Activated T-helper 9 cell treated with anti-CD3 and anti-CD28 coated beads, Interleukin-2, amount 50 U/mL, for 16 hours (primary cell): ENCODE measurements at places on chromosomes 4 and X.

GRCh38 chr4:1451106-1451751 is 45.0 kb upstream of the NKX1-1 start:
- DNase-seq, result no peak

- DNase-seq, result no peak
These were observed 128.2 kb upstream of the OTUD4 start for GRCh38 chr4:145308598-145308997.

GRCh38 chrX:129000018-129000417 is 523.3 kb downstream of the SMARCA1 start:
- DNase-seq, result no peak

DNA sequence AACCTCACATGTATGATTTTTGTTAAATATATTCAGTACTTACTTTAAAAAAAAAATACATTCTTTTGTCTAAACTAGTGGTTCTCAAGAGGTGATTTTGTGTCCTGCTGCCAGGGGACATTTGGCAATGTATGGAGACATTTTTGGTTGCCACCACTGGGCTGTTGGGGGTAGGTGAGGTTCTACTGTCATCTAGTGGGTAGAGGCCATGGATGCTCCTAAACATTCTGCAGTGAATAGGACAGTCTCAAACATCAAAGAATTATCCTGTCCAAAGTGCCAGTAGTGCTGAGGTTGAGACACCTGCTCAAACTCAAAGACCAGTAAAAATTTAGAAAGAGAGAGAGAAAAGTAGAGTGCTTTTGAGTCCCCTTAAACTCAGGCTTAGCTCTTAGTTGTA is 32.9 kb upstream of the PGM2 start:
- no peak for DNase-seq

DNA sequence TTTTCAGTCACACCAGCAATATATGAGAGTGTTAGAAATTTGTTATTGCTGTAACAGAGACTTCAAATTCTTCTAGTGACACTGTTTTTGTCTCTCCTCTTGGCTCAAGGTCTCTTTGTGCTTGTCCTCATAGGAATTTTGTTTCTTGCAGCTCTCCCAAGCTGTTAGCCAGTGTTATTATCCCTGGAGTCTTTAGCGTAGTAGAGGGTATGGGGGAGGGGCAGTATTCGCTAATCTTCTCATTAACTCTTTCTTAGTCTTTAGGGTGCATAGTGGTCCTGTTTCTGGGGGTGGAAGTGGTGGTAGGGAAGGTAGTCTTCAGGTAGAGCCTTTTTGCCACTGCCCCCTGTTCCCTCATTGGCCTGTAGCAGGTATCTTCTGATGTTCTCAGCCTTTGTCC is 79.4 kb downstream of the JADE3 start:
- DNase-seq, result no peak

- DNase-seq, result no peak
These were observed 1.9 kb upstream of the FGG start for GRCh38 chr4:154614306-154614705.

GRCh38 chr4:176443646-176444409 is 124.1 kb downstream of the SPCS3 start:
- no peak for DNase-seq

DNA sequence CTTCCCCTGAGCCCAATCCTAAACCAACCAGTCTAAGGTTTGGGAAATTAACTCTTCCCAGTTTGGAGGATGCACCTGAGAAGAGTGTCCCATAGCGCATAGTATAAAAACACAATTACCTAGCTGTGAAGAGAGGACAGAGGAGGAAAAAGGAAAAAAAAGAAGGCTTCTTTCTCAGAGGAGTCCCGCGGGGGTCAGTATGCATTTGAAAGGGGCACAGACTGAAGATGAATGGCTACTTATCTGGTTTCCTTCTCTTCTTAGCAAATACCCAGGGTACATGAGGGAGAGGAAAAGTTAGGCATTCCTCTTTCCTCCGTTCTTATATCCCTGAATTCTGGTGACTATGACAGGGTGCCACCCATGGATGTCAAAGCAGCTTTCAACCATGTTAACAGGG is 96.9 kb downstream of the TMEM47 start:
- DNase-seq, result no peak

DNA sequence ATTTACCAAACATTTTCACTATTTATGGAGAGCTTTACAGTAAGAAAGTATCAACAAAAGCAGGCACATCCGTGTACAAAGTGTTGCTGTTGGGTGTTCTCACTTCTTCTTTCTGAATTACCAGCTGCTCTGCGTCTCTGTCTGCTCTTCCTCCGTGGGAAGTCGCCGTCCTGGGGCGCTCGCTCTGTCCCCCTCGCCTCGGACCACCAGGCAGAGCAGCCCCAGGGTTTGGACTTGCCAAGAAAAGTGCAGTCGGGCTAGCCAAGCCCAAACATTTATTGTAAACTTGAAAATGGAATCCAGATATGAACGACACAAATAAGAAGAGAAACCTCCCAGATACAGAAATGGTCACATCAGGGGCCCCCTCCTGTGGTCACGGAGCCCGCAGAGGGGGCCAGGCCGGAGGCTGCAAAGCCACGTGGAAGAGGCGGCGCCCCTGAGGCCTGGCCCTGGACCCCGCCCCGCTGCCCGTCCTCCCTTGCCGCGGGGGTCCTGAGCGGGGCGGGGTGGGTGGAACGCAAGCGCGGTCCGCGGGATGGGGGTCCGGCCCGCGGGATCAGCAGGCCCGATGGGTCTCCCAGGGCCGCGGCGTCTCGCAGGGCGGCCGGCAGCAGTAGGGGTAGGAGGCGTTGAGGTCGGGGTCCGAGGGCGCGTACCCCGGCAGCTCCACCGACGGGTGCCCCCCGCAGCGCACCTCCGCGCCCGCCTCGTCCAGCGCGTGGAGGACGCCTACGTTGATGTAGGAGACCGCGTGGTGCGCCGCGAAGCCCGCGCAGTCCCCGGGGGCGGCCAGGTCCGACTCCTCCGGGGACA is 1.5 kb downstream of the TMEM271 start:
- no peak for DNase-seq

- DNase-seq, result no peak
These were observed 96.4 kb upstream of the SMIM10 start for GRCh38 chrX:134894373-134894895.

DNA sequence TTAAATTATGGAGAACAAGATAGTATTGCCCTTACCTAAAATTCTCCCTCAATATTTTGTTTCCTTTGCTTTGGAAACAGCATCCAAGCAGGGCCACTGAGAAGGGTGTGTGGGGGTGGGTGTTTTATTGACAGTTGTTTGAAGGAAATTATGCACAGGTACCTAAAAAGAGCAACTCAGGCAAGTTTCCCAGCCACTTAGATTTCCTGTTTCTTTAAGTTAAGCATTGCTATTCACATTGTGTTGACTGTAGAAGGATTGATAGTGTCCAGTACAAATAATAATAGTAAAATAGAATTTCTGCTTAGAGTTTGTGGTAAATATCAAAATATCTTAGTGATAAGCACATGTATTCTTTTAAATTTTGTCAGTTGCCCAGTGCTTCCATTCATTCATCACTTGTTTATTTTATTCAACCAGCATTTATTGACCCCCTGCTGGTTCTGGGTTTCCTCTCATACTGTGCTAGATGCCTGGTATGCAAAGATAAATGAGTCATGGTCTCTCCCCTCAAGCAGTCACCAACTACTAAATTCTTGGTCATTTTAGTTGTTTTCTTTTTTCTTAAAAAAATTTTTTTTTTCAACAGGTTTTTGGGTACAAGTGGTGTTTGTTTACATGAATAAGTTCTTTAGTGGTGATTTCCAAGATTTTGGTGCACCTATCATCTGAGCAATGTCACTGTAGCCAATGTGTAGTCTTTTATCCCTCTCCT is 50.0 kb downstream of the GALNT7 start:
- no peak for DNase-seq

- no peak for DNase-seq
These were observed 787 bp upstream of the TMSB15A start for GRCh38 chrX:102517326-102517725.

- DNase-seq, result no peak
These were observed 32.8 kb downstream of the TRMT44 start for GRCh38 chr4:8473198-8473919.

GRCh38 chr4:145177511-145177905 is 2.9 kb downstream of the OTUD4 start:
- no peak for DNase-seq

DNA sequence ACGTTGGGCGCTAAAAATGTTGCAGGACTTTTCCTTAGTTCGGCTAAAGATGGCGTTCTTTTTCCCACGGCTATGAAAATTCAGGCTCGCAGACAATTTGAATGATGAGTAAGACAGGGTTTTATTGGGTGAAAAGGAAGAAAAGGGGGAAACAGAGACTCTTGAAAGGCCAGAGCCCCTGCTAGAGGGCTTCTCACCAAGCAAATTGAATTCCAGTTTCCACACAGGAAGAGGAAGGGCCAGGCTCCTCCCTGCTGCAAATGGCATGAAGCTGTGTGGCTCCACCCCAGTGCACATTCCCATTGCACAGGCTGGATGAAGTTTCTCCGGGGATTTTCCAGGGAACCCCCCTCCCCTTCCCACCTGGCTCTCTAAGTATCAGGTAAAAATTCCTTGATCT is 210.9 kb downstream of the KLHL4 start:
- no peak for DNase-seq

DNA sequence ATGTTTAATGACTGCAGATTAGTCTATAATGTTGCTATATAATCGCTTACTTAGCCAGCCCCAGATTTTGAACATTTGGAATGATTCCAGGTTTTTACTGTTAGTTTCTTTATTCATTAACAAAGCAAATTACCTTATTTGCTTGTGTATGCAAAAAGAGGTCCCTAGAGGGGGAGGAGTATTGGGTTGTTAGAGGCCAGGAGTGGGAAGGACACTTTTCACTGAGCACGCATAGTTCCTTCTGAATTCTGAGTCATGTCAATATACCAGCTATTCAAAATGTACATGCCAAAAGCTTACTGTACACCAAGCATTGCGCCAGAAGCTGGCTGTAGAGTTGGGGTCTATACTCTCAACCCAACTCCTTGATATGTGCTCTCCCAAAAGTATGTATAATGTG is 5.1 kb upstream of the DGAT2L6 start:
- DNase-seq, result no peak

- DNase-seq, result no peak
These were observed 25.2 kb downstream of the DNAJB14 start for GRCh38 chr4:99921174-99921573.

GRCh38 chr4:78764498-78764961 is 11.6 kb upstream of the BMP2K start:
- no peak for DNase-seq

DNA sequence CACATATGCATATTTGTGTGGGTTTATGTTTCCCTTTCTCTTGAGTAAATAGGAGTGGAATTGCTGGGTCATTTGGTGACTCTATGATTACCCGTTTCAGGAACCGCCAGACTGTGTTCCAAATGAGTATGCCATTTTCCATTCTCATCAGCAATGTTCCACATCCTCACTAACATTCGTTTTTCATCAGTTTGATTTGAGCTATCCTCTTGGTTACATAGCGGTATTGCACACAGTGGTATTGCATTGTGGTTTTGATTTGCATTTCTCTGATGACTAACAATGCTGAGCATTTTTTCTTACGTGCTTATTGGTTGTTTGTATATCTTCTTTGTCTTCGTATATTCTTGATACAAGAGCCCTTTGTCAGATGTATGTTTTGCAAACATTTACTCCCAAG is 218.0 kb upstream of the AMOT start:
- no peak for DNase-seq

- DNase-seq, result no peak
These were observed 118.4 kb upstream of the GPM6A start for GRCh38 chr4:175930471-175930870.

DNA sequence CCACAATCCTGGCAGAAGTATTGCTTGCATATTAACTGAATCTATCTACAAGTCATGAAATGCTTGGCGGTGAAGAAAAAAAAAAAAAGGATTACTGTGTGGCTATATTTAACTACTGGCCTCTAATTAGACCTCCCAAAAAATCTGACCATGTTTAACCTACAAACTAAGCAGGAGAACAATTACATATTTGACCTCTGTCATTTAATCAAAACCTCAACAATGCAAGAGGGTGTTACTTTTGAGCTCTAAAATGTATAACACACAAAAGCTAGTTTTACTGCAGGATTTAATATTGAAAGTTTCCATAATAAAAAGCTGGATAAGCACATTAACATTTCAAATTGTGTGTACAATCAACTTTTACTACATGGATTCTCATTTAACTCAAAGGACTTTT is 1.5 kb downstream of the ITM2A start:
- no peak for DNase-seq

- DNase-seq, result no peak
These were observed 87.5 kb upstream of the ZFP42 start for GRCh38 chr4:187908079-187908561.

DNA sequence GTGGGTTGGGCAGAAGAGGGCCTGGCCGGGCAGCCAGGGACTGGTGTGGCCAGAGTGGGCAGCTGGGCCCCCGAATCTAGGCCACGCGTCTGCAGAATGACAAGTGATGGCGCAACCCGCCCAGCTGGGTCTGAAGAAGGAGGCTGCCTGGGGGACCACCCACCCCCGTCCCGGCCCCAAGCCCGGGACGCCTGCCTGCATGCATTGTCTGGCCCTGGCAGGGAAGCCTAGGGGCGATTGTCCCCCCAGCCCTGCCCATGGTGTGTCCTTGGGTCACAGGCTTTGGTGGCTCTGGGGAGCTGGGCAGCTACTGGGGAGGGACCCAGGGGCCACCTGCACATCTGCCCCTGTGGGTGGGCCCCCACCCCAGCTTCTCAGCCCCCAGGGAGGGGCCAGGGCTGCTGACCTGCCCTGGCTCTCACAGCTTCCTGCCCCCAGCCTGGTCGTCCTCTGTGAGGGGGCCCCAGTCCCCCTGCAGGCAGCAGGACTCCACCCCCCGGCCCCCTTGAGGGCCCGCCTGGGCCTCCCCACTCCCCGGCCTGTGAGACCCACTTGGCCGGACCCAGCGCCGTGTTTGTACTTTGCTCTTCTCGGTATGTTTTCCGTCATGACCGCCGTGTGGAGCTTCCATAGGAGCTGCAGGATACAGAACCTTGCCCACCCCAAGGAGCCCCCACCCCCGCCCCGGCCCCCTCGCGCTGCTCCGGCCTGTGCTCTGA is 4.9 kb downstream of the FGFR3 start:
- DNase-seq, result no peak

- no peak for DNase-seq
These were observed 570.4 kb upstream of the GALNTL6 start for GRCh38 chr4:171242831-171243230.

GRCh38 chr4:90184560-90184959 is 57.4 kb downstream of the CCSER1 start:
- no peak for DNase-seq

- no peak for DNase-seq
These were observed 159.6 kb upstream of the ANK2 start for GRCh38 chr4:112889619-112890527.

GRCh38 chr4:185424905-185425646 is 688 bp downstream of the UFSP2 start:
- no peak for DNase-seq

DNA sequence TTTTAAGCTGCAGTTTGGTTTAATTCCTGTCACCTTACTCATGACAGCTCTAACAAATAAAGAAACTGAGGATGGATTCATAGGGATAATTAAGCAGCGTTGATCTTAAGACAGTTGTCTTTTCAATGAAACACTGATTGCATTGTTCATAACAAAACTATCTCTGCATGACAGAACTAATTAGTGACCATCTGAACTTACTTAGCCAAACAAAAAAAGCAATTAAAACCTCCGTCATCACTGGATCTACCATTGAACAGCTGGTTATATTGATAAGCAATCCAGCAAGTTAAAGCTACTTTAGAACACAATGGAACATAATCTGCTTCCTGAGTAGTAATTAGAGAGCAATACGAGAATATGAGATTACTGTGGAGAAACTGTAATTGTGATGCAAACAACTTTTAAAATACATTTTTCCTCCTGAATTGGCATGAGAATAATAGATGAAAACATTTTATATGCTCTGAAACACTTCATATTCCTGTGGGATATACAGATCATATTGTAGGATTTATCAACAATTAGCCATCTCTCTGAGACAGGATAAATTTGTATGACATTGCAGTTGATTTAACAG is 2576.8 kb downstream of the PCDH7 start:
- no peak for DNase-seq
